ENCODE measurements at places on chromosomes 6 and 20.

GRCh38 chr20:15899967-15900366 is 673.3 kb downstream of the KIF16B start:
- no peak for DNase-seq

DNA sequence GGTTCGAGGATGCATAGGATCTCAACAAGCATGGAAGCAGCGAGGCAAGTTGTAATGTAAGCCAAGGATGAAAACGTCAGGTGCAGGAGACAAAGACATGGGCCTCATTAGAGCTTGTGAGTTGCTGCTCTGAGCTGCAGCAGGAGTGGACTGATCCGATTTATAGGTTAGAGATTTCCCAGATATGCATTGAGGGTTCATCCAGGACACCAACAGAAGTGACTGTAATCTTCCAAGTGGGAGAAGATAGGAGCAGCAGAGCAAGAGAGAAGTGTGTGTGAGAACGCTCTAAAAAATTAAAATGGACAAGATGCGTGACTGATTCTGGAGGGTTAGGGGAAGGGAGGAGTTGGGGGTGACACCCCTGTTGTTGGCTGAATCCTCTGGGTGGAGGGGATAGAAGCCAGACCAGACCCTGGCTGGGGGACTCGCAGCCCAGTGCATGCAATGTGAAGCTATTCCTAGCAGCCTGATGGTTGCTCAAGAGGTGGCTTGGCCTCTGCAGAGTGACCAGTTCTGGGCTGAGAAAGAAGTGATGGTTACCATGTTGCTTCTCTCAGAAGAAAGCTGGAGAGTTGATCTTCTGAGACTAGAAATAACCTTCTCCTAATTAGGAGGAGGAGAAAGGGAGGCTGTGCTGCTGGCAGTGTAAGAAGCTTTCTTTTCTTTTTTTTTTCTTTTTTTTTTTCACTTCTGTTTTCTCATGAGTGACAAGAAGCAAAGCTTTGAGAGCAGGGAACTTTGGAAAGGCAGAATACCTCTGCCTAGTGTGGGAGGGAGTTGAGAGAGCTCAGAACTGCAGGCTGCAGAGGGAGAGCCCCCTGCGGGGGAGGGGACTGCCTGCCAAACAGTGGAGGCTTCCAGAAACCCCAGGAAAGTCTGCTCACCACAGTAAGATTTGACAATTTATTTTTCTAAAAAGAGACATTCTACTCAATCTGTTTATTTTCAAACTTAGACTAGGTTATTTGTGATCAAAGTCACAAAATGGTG is 116.9 kb downstream of the SLX4IP start:
- no peak for DNase-seq

DNA sequence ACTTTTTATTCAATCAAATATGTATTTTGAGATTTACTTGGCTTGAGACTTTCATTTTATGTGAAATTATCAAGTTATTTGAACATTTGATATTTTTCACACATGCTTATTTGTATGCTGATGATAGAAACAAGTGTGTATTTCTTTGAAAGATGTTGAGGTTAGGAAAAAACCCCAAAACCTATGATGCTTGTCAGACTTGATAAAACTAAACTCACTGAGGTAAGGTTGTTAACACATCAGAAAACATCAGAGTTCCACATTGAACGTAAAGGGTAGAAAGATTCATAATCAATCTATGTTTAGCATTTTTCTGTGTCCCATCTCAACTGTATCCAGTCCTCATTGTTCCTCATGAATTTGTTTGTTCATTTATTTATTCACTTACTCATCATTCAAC is 12.2 kb downstream of the SF3B5 start:
- no peak for DNase-seq

- peak; percentile 2 for DNase-seq
Observed at GRCh38 chr6:72813807-72814596, 192.1 kb downstream of the KCNQ5 start.

- DNase-seq, result no peak
Observed at GRCh38 chr6:100701728-100702127, 179.4 kb downstream of the ASCC3 start.

DNA sequence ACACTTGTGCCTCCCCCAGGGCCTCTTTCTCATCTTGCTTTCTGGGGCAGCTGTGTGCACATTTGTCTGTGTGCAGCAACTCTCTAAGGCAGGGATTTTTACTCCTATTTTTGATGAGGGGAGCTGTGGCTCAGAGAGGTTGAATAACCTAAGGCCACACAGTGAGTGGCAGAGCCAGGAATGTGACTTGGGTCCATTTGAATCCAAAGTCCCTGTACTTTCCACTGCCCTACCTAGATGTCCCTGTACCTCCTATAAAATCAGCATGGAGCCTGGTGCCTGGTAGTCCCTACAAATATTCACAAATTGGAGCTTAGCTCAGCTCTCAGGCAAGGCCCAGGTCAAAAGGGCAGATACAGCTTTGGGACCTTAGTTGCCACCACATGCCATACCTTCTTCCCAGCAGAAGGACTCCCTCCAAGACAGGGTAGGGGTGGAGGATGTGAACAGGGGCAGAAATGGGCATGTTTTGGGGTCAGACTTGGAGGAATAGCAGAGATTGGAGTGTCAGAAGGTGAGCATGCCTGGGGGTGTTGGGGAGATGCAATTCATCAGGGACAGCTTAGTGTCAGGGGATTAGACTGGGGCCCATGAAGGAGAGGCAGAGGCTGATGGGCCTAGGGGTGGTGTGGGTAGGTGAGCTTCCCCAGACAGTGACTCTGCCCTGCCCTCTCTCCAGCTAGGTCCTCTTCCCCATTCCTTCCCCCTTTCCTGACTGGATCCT is 4.1 kb upstream of the VEGFA start:
- no peak for DNase-seq

GRCh38 chr6:28296520-28297060 is 15.2 kb downstream of the PGBD1 start:
- no peak for DNase-seq

- no peak for DNase-seq
Observed at GRCh38 chr6:6891125-6891721, 216.5 kb upstream of the RREB1 start.
